ENCODE measurements at places on chromosomes 13 and 19. TPM values are rescaled to one million over a fixed set of nuclear protein-coding genes. Genes with fewer than 3 reads are reported as not detected.

Gene GRIK5
- 0.66 TPM for total RNA-seq

Gene SRRM5
- 0.17 TPM for total RNA-seq

Gene SERPINE3
- total RNA-seq: not detected

Gene TUBB4A
- total RNA-seq: not detected

Gene SLC1A5
- 126 TPM for total RNA-seq

Gene CYP2A6
- not detected for total RNA-seq

Gene PRR20D
- not detected for total RNA-seq

Gene RUBCNL
- 17.0 TPM for total RNA-seq

Gene OR2Z1
- not detected for total RNA-seq

Gene PTPRS
- total RNA-seq: 479 TPM

Gene LGALS7
- not detected for total RNA-seq

Gene SLITRK6
- total RNA-seq: 0.83 TPM

Gene KCNJ14
- total RNA-seq: 1.2 TPM

Gene POU2F2
- total RNA-seq: 0.17 TPM

Gene FCHO1
- 0.29 TPM for total RNA-seq

Gene REEP6
- total RNA-seq: 4.6 TPM

Gene SCN1B
- 7.4 TPM for total RNA-seq
